Astrocyte of the hippocampus (primary cell): ENCODE measurements at places on chromosomes 13 and 19.
A peak's percentile ranks its signal among the peaks of the same experiment; 100 is the strongest.

DNA sequence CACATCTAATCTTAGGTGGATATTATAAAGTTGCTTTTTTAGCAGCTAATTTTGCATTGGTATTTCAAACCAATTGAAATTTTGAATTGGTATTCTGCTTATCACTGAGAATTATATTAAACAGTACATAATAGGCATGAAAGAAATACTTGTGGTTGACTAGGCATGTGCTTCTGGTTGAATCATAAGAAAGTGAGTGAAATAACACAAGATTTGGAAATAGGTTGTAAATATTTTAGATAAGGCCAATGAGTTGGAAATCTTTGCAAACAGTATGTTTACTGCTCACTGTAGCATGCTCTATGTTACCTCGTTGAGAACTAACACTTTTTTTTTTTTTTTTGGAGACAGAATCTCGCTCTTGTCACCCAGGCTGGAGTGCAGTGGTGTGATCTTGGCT, 66.8 kb upstream of the RFC3 start:
- peak; percentile 62 for DNase-seq

GRCh38 chr19:27972291-27973040, 1240.5 kb downstream of the UQCRFS1 start:
- DNase-seq = peak; percentile 89

DNA sequence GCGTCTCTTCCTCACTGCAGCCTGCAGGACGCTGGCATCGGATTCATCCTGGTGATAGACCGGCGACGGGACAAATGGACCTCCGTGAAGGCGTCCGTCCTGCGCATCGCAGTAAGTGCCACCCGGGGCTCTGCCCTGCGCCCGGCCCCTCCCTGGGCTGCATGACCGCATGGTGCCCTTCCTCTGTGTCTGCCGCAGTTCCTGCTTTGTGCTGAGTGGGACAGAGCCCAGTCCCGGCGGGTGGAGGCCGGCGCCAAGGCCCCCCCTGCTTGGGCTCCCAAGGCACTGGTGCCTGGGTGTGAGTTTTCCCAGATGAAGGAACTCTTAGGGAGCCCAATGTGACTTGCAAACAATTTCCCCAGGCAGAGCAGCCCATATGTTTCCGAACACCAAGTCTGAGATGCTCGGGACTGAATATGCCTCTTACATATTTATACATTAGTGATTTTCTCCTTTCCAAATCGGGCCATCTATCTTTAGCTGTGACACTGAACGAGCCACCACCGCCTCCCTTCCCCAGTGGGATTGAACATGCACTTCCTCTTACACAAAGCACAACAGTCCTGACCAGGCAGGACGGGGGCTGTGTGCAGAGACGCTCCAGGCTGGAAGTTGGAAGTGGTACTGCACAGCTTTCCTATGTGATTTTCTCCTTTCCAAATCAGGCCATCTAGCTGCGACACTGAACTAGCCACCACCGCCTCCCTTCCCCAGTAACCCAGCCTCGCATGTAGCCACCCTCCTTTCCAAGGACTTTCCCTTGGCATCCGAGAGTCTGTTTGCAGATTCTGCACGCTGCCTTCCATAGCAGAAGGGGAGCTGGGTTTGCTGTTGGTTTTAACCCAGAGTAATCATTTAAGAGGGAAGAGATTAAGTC, 60.1 kb upstream of the F7 start:
- DNase-seq = no peak

- peak; percentile 51 for DNase-seq
Measured at GRCh38 chr19:38013913-38014580, 107.0 kb downstream of the SIPA1L3 start.
